ENCODE measurements at places on chromosomes 6 and 20.

DNA sequence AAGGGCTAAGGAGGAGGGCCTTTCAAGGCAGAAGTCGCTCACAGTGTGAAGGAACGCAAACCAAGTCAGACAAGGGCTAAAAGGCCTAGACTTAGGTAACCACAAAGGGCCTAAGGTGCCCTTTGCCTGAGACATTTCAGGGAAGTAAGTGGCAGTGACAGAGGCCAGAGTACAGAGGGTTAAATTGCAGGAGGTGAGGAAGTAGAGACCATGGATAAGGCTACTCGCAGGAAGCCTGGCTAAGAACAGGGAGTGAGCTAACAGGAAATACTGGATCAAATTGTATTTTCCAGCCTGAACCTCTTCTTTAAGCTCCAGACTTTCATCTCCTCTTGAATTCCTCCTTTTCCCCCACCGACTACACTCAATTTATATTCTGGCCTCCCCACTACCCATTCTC is 16.6 kb downstream of the ZHX3 start:
- DNase-seq: no peak

DNA sequence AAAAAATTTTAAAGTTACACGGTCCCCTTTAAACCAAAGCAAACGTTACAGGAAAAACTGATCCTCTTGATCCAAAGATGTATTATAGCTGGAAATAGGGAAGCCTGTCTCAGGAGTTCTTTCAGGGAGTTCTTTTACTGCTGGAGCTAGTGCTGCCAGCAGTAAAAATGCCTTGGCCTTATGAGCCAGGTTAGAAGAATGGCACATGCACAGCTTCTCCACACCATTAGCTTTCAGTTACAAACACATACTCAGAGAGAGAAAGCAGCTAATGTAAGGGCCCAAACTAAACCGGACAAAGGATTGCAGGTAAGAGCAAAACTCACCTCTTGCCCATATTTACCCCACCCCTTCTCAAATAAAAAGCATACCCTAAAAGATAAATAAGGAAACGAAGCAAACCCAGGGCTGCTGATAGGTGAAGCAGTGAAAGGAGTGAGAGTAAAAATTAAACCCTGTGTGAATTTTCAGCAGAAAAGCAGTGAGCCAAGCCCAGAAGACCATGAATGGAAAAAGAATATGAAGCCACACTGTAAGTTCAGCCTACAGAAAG is 19.0 kb downstream of the TBC1D20 start:
- DNase-seq: no peak

GRCh38 chr6:138719011-138719635 is 54.4 kb upstream of the CCDC28A start:
- no peak for DNase-seq

DNA sequence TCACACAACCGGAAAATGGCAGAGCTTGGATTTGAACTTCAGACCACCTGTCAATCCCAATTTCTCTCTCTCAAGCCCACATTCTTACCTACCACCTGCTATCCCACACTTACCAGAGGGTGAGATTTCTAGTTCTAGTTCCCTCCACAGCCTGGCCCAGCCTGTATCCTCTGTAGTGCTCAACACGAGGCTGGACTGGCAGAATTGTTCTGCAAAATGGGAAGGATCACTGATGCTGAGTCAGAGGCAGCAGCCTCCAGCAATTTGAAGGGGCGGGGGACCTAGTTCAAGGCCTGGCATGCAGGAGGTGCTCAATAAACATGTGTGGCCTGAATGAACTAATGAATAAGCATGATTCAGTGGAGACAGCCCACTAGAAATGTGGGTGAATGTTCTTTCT is 53.6 kb upstream of the TTPAL start:
- DNase-seq: no peak

DNA sequence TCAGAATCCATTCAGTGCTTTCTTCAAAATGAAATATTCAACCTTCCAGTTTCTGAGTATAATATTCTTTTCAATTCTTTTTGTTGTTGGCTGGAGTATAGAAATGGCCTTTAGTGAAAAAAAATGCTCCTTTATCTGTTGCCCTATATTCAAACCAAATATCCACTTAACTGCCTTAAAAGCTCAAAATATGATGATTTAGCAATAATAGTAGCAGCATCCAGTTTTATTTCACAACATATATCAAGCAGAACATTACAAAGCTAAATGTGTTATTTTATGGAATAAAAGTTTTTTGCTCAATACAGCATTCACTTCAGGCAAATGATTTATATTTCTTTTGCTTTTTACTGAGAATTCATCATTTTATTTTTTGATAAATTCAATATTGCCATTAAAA is 322.4 kb upstream of the EYS start:
- DNase-seq: no peak

DNA sequence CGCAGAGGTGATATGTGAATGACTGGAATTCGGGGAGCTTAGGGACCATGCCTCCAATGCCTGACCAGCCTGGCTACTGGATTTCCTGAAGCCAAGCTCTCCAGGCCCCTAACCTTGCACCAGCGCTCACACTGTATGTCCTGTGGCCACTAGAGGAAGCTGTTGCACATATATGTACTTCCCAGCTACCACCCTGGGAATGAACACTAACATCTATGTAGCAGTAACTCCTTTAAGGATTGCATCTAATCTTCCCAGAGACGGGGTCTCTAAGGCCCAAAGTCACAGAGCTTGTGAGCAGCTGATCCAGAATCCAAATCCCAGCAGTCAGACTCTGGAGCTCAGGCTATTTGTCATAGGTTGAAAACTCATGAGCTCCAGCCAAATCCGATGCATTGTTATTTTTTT is 20.4 kb upstream of the BPIFB1 start:
- peak; percentile 79 for DNase-seq

GRCh38 chr6:12718015-12718414 is 1.4 kb downstream of the PHACTR1 start:
- no peak for DNase-seq

GRCh38 chr6:37399795-37400490 is 33.1 kb upstream of the CMTR1 start:
- DNase-seq: no peak

- DNase-seq: no peak
Observed at GRCh38 chr6:21808045-21808470, 214.5 kb downstream of the SOX4 start.

DNA sequence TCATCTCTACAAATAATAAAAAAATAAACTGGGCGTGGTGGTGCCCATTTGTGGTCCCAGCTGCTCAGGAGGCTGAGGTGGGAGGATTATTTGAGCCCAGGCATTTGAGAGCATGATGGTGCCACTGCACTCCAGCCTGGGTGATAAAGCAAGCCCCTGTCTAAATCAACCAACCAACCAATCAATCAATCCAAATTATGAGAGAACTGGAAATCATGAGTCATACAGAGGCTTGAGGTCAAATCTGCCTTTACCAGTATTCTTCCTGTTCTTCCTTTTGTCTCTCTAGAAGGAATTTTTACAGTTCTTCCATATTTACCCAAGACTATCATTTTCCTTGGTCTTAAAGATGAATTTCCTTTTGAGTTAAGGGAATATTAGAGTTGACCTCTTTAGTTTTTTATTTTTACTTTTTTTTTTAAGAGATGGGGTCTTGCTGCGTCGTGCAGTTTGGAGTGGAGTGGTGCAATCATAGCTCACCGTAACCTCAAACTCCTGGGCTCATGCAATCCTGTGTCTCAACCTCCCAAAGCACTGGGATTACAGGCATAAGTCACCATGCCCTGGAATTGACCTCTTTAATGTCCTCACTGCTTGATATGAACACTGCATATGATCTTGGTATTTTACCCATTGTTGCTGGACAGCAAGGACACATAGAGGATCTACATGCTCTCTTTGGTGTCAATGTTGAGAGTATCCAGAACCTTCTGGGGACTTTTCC is 44.1 kb upstream of the TXNDC5 start:
- DNase-seq: no peak

DNA sequence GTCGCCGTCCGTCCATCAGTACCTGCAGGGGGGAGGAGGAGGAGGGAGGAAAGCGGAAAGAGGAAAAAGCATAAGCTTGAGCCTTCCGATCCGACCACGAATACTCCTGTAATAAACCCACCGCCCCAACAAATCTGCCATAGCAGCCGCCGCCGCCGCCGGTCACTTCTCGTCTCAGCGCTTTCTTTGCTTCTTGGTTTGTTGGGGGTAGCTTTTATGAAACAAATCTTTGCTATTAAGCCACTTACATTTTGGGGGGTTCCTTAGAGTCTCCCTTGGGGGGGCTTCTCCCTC is 277 bp downstream of the ADGRB3 start:
- no peak for DNase-seq

DNA sequence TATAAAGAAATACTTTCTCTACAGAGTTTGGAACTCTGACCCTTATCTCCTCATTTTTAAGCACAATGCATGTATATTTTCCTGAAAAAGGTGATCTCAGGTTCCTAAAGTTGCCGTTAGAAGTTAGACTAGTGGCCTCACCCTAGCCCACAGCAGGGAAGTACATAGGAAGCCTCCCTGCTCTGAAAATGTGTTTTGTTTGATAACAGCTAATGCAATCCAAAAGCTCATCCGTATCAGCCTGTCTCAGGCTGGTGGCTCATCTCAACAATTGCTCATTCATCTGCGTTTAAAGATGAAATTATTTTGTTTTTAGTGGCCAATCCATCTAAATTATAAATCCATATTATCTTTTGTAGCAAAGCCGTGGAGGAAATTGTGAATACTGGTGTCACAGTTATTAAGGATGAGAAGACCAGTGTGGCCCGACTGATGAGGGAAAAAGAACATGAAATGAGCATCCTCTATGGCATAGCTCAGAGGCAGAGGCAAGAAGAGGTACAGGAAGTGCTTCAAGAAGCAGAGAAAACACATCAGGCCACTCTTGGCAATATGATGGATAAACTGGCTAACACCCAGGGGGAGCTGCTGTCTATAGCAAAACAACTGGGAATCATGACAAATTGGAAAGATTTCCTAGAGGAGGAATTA is 20.1 kb downstream of the C6orf163 start:
- no peak for DNase-seq

DNA sequence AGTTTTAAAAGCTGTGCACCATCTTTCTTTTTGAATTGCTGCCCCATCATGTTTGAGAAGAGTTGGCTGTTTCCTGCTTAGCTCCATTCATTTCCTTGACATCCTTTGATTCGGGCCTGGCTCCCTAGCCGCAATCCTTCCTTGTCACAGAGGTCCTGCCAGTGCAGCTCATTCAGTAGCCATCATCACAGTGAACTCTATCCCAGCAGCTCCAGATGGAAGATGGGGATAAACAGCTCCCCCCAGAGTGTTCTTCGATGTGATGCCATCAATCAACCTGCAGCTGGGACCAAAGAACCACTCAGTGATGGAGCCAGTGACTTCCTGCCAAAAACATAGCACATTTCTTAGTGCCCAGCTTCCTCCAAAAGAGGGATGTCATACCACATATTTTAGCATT is 158.8 kb downstream of the FRK start:
- DNase-seq: no peak

DNA sequence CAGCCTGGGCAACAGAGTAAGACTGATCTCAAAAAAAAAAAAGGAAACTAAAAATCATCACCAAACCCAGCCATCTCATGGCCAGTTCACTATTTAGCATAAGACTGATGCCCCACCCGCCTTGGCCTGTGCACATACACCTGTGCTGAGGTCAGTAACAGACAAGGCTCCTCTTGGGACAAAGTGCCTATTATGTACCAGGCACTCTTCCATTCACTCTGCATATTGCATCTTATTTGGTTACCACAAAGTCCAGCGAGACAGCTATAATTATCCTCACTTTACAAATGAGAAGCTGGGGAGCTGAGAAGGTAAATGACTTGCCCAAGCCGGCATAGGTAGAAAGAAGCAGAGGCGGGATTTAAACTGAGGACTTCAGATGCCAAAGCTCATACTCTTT is 3.8 kb downstream of the PTPRT start:
- DNase-seq: no peak

- no peak for DNase-seq
Observed at GRCh38 chr6:81216668-81217067, 535.8 kb downstream of the TENT5A start.

DNA sequence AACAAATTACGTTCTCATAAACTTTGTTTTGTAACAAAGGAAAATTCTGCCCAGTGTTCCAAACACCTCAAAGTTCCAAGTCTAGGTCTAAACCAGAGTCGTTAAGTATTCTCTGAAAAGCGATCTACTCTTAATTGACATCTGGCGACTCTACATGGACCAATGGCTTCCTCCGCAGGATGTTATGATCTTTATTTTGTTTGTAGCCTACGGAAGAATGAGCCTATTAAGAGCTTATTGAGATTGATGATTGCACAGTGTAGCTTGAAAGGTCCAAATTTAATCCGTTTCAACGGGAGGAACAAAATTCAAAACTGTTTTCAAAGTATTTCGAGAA is 61.1 kb downstream of the FAM217A start:
- DNase-seq: no peak

DNA sequence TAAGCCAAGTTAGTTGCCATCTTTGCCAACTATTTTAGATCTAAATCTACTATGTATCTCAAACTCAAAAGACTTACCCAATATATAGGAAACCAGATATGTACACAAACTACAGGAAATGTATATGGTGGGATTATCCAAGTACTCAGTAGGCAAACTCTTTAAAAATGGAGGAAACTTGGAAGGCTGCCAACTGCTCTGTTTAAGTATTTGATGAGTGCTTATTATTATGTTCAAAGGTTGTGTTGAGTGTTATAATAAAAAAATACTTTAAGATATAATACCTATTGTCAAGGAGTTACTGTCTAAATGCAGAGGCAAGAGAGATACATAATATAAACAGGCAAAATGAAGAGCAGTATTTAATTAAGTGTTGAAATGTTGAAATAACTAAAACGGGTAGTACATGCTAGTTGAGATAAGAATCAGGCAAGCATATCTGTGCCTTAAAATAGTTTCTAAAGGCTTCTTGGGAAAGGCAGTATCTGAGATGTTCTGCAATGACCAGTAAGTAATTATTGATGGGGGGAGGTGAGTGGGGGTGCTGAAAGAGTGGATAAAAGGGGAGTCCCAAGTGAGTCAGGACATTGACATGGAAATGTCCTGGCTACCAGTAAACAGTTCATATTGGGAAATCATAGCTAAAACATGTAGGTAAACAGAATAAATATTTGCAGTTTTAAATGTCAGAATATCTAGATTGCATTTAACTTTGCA is 6.5 kb upstream of the DST start:
- DNase-seq: no peak

DNA sequence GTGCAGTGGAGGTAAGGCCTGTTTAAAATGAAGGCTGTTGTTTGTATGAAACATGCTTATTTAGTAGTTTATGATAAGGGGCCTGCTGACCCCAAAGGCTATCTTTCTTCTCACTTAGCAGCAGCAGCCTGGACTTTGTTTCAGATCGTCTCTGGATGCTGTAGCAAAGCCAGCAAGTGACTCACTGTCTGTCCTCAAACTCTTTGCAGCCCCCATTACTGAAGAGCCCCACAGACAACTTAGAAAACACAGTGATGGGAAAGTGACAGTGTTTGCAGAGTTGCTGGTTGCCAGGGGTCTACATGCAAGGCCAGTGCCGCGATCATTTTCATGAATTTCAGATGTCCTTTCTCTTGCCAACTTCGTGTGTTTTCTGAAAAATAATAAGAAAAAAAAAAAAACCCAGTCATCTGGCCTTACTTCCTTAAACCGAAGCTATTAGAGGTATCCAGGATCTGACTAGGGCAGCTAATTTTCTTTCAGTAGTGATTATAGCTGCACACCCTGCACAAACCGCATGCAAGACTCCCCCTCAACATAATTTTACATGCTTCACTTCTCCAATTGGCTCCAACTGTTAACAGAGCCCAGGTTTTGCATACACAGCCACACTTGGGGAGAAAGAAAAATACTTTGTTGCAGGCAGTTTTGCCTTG is 11.6 kb upstream of the F13A1 start:
- no peak for DNase-seq

Data from SW 1271 (cell line).